ENCODE measurements at places on chromosomes 3 and 15.
A peak's percentile ranks its signal among the peaks of the same experiment; 100 is the strongest.

GRCh38 chr15:69976366-69976994 is 121.2 kb downstream of the TLE3 start:
- peak; percentile 43 for DNase-seq

- no peak for DNase-seq
These were observed 13.4 kb downstream of the ADAM10 start for GRCh38 chr15:58736018-58736643.

DNA sequence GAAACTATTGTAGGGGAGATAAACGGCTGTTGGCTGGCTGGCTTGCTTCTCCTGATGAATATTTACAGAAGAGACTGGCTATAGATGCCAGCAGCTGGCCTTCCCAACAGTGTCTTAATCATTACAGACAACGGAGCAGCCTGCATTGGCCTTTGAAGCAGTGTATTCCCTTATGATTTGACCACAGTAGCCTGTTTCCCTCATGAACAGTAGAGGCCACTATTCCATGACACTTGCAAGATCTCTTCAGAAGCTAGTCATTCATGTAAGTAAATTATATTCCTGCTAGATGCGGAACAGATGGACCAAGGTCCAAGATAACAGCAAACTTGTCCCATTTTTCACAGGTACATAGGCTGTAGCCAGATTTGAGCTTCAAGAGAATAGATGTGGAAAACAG is 47.3 kb downstream of the TMCO5A start:
- no peak for DNase-seq

GRCh38 chr3:18444595-18445400 is 19.7 kb upstream of the SATB1 start:
- DNase-seq = peak; percentile 77

GRCh38 chr15:42576040-42576594 is 711 bp downstream of the STARD9 start:
- no peak for DNase-seq

GRCh38 chr15:45431511-45431910 is 53.2 kb upstream of the GATM start:
- no peak for DNase-seq

GRCh38 chr3:179743913-179744312 is 91.1 kb downstream of the USP13 start:
- no peak for DNase-seq

DNA sequence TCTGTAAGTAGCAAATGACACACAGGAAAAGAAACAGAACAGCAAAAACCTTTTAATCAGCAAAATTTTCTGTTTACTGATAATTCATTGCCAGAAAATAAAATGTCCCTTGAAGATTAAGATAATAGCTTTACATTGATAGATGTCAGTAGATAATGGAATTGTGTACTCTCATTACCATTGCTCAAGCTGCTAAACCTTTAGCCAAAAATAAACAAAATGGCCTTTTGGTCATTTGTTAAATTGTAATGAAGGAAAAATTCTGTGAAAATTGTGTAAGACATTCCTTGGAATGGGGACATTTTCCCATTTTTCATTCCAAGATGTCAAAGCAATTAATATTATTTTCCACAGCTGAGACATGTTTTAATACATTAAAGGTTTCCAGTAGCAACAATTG is 189.8 kb downstream of the PLOD2 start:
- DNase-seq = no peak

GRCh38 chr3:119918992-119919933 is 137.4 kb downstream of the NR1I2 start:
- DNase-seq = no peak

- no peak for DNase-seq
These were observed 28.8 kb upstream of the GYG1 start for GRCh38 chr3:148962513-148962912.

- DNase-seq = no peak
These were observed 99.9 kb downstream of the TLE3 start for GRCh38 chr15:69997813-69998212.

DNA sequence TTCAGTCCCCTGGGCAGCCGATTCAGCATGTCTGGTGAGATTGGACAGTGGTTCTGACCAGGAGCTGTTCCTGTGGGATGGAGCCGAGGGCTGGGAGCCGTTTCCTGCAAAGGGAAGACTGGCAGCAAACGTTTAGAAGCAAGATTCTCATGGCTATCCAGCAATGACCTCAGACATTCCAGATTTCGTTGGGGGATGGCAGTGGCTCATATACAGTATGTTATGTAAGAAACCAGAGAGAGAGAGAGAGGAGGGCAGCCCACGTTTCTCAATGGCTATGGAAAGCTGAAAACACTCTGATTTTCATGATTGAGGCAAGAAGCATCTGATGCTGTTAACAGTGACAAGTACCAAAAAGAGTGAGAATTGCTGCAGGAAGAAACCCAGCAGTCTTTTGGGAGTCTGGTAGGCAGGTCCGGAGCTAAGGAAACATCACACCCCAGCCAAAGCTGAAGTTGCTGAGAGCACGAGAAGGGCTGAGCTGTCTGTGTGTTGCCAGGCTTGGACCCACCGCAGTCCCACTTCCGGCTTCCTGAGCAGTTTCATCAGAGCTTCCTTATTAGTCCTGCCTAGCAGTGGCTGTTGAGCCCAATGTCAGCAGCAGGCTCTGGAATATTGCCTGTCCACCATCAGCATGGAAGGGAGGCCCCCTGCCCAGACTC is 25.6 kb upstream of the VPS8 start:
- DNase-seq = no peak

DNA sequence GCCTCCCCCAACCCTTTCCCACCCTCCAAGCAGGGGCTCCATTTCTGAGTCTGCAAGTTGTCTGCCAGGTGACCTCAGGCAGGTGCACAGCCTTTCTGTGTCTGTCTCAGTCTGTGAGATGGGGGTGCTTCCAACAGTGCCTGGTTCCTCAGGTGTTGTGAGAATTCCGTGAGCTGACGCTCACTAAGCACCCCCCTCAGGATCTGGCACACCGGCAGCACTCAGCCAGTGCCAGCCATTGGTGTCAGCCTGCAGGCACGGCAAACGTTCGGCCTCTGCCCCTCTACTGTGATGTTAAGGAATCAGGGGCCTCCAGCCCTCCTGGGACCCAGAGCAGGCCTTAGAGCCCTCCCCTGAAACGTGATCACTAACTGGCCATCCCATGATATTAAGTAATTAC is 2.4 kb downstream of the KLF15 start:
- DNase-seq = no peak

DNA sequence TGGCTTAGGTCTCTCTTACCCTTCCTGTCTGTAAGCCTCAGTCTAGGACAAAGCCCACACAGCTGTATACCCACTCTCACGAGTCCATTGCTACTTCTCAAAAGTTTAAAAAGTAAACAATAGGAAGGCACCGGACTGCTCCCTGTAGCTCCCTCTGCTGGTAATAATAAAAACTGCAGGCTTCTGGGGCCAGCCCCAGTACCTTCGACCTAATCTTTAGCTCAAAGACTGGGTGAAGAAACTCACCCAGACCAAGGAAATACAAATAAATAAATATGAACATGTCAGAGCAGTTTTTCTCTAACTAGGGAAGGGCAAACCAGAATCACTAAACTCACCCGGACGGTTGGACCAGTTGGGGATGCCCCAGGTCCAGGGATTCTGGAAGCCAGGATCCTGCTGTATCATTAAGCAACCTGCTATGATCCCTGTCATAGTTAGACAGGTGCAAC is 5.0 kb downstream of the FAM219B start:
- peak; percentile 25 for DNase-seq

- peak; percentile 97 for DNase-seq
These were observed at the start of the genes NKIRAS1 and RPL15 for GRCh38 chr3:23916886-23917678. TSS of gene NKIRAS1 (minus strand) at chr3:23916990. CDS start at chr3:23910904, 6,086 bp downstream. TSS of gene RPL15 (plus strand) at chr3:23917132. CDS start at chr3:23917860, 728 bp downstream.

DNA sequence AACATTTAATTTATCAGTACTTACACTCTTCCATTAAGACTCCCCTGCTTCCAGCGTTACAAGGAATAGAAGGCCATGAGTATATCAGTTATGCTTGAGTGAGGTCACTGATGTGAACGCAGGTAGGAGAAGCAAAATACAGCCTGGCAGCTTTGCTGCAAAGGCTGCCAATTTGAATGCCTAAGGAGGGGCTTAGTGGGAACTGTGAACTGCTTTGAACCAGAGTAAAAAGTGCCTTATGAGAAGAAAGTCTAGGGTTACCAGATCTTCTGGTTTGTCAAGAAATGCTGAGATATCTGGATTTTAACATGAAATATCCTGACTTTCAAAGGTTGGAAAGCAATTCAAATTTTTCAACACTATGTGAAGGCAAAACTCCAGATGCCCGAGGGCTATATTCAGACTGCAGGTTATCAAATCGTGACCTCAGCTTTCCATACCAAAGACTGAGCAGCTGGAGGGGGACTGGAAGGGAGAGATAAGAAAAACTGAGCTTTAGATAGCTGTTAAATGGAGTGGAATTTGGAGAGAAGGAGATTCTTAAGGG is 446.3 kb upstream of the NECTIN3 start:
- no peak for DNase-seq

GRCh38 chr15:85540085-85540797 is 159.8 kb downstream of the AKAP13 start:
- no peak for DNase-seq

DNA sequence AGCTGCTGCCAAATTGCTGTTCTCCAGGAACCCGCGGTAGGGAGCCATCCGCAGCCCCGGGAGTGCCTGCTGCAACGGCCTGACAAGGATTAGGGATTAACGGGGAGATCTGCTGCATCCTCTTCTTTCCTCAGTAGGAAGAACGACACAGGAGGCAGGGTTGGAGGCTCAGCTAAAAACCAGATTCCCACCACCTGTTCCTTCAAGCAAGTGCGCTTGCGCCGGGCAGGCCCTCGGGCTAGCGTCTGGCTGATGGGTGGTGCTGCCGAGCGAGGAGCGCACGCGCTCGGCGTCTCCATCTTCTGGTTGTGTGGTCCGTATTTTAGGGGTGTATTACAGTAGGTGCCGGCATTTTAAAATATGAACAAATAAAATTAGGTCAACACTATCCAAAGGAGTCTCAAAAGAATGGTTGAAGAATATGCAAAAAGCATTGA is 25.4 kb upstream of the SLC25A26 start:
- DNase-seq = no peak

DNA sequence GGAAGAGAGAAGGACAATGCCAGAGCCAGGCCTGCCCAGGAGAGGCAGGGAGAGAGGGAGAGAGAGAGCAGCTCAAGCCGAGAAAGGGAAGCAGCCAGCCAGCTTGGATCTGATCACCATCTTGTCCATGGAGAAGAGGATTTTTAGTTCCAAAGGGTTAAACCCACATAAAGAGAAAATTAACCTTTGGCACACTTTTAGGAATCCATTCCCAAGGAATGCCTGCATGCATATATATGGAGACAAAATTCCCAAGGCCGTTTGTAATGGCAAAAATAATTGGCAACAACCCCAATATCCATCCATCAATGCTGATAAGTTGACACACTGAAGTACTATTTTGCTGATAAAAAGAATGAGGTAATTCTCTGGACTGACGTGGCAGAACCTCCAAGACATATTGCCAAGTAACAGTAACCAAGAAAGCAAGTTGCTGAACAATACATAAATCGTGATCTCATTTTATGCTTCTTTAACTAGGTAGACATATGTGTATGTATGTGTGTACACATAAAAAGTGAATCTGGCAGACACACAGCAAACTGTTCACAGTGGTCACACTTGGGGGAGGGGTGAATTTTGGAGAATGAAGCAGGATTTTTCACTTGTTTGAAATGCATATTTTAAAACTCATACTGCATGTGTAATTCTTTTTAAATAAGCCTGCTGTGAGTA is 7.5 kb upstream of the STRA6 start:
- DNase-seq = no peak

DNA sequence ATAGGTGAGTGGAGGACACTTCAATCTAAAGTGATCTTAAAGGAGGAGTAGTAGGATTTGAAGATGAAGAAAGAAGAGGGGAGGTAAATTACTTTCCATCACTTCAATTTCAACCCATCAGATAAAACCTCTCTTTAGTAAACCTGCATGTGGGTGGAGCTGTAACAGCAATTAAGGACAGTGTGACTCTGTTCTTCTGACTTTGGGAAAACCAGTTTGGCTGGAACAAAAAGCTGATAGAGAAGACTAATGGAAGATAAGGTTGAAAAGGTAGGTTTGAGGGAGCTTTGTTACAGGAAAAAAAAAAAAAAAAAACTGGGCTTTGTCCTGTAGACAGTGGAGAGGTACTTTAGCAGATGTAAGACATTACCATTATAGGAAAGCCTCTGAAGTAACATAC is 4.5 kb upstream of the GSK3B start:
- no peak for DNase-seq

DNA sequence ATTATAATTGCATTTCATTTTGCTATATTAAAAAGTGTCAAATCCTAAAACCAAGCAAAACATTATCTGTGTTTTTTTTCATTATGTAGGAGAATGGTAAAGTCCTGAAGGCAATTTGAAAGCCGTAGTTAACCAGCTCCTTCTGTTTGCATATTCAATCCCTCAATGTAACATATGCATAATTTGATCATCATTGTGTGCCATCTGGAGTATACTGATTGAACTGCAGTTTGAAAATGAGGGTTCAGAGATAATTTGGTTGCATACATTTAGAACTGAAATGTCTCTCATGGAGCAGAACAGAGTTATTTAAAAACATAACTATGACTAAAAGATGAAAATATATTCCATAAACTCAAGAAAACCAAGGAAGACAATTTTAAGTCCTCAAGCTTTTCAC is 518.6 kb downstream of the GBE1 start:
- no peak for DNase-seq

GRCh38 chr15:98853161-98853560 is 154.4 kb downstream of the PGPEP1L start:
- DNase-seq = peak; percentile 31

DNA sequence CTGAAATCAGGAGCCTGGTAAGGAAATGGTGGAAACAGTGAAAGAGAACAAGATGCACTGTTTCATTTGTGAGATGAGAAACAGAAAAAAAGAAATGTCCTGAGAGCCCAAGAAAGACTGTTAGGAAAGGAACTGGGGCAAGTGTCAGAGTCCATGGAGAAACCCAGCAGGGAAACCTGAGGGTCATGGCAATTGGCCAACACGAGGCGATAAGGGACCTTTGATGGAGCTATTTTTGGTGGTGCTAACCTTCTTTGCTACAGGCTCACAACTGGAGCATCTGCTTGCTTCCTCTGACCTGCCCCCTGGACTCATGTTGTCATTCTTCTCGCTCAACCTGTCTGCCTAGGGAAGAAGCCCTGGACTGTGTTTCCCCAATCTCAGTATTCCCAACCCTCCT is 4.2 kb upstream of the TMEM41A start:
- DNase-seq = no peak

DNA sequence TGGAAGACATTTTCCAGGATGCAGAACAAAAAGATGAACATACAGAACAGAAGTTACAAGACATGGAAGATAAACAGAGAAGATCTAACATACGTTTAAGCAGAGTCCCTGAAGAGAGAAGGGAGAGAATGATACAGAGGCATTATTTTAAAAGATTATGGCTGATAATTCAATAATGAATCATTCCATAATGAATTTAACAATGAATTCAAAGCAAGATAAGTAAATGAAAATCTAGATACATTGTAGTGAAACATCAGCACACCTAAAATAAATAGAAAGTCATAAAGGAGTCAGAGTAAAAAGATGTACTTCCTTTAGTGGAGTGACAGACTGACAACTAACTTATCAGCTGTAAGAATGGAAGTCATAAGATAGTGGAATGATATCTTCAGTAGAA is 30.1 kb upstream of the PGPEP1L start:
- no peak for DNase-seq

GRCh38 chr3:109369510-109369909 is 32.2 kb upstream of the DPPA4 start:
- DNase-seq = no peak
